ENCODE measurements at places on chromosomes 5 and 9. TPM values are rescaled to one million over a fixed set of nuclear protein-coding genes. Genes with fewer than 3 reads are reported as not detected.

TPRN gene
- total RNA-seq: 24.9 TPM

ADAMTS13 gene
- 9.2 TPM for total RNA-seq

MSX2 gene
- 11.3 TPM for total RNA-seq

IFNA8 gene
- total RNA-seq: not detected

GARNL3 gene
- total RNA-seq: 8.8 TPM

AGPAT2 gene
- total RNA-seq: 86.0 TPM

- no peak for DNase-seq
These were observed 43.3 kb upstream of the MSX2 start for GRCh38 chr5:174680901-174681565.

GRCh38 chr9:68981789-68982188, 32.1 kb downstream of the PRKACG start:
- DNase-seq: no peak

GRCh38 chr9:101362450-101362849, 22.4 kb downstream of the BAAT start:
- DNase-seq: no peak

GRCh38 chr5:180423133-180423532, 70.0 kb upstream of the GFPT2 start:
- no peak for DNase-seq

GRCh38 chr9:14198841-14199455, 115.0 kb downstream of the NFIB start:
- no peak for DNase-seq

DNA sequence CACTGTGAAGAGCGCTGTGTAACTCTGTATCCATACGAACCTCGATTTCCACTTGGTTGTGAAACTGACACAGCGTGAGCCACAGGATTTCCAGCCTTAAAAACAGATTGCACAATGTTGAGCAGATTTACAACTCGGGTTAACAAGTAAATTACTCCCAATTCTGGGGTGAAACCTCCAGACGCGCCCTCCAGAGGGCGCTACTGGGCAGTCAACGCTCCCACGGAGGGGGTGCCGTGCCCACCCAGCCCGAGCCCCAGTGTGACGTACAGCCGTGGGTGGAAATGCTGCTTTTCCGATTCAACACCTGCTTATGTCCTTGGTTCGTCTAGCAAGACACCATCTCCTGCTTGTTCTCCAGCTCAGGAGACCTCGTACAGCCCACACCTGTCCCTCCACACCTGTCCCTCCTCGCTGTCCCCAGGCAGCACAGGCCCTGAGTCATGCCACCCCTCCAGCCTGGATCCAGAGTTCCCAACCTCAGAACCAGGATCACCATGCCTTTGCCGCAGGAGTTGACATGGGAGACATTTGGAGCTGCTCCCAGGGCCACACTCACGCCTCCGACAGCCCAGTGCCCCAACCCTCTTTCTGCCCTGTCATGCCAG, 34.4 kb upstream of the SLC6A3 start:
- DNase-seq: no peak

DNA sequence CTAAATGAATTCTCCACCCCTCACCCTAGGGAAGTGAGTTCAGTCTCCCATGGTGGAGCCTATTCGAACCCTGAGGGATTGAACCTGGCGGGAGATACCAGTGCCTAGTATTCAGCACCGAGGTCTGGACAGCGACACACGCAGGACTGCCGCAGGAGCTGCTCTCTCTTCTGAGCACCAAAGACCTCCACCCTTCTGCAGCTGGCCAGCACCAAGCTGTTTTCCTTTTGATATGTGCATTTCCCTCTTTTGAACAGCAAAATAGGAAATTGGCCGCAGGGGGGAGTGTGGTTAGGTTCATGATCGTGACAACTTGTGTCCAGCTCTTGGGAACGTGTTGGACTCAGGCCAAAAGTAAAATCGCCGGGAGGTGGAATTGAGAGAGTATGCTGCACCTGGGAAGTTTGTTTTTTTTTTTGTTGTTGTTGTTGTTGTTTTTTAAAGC, 1.2 kb upstream of the PCSK1 start:
- DNase-seq: peak; percentile 7

GRCh38 chr5:42993516-42994245, 46.4 kb downstream of the ANXA2R start:
- no peak for DNase-seq

DNA sequence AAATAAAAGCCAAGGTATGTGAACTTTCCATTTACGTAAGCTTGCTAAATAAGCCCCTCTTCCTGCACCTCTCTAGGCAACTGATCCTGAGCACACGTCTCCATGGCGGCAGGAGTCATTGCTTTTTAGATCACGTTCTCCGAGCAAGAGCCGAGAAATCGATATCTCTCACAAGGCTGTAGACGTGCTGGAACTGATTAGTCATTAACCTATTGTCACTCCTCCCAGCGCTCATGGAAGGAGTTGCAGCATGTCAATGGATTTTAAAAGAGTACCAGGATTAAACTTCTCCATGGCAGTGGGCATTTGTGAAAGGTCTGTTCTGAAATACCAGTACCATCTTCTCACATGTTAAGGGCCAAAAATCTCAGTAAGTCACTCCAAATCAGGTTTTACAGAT, 4.7 kb upstream of the ADCY2 start:
- no peak for DNase-seq

DNA sequence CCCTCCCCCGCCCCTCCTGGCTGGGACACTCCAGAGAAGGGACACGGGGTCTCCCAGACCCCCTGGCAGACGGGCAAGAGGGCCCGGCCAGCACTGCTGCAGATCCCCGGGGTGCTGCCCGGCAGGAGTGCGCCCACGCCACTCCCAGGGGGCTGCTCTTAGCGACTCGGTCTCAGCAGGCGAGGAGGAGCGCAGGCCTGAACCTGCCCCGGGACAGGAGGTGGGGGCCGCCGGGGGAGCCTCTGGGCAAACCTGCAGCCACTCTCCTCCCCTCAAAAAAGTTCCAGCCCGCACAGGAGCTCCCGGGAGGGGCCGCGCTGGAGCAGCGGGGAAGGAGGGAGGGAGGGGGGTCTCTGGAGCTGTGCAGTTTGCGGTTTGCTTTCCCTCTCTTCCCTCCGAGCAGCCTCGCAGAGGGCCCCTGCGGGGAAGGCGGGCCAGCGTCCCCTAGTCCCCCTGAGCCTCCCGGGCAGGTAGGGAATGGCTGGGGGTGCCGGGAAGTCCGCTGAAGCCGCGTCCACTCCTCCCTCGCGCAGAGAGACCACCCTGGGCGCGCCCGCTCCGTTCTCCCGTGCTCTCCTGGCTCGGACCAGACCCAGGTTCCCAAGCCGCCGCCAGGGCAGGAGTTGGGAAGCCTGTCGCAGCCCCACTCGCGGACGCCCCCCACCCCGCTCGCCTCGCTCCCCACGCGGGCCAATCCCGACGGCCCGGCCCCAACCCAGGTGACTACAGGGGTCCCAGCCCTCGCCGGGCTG, 44.2 kb downstream of the NACC2 start:
- no peak for DNase-seq

- no peak for DNase-seq
These were observed 1.2 kb downstream of the FBXL17 start for GRCh38 chr5:108380531-108381349.

GRCh38 chr9:89786655-89787054, 181.8 kb downstream of the GADD45G start:
- no peak for DNase-seq

DNA sequence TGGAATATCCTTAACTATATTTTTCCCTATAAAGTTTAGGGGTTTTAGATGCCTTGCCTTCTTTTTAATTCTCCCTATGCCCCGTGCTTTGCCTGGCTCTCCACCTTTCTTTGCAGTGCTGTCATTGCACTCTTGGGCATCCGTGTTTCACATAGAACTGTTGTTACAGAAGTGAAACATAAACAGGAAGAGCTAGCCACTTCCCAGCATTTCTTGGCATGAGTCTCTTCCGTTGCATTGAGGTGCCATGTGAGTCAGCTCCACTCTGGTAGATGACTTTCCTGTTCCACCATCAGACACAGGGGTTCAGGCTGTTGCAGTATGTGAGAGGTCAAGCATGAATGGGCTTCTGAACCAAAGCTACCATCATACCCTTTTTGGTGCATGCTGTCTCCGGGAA, 73.4 kb downstream of the ANGPTL2 start:
- DNase-seq: no peak

Data from HCT116 (cell line).